ENCODE measurements at places on chromosomes 4 and X.

- no peak for DNase-seq
Observed at GRCh38 chr4:150123087-150123486, 44.8 kb downstream of the DCLK2 start.

DNA sequence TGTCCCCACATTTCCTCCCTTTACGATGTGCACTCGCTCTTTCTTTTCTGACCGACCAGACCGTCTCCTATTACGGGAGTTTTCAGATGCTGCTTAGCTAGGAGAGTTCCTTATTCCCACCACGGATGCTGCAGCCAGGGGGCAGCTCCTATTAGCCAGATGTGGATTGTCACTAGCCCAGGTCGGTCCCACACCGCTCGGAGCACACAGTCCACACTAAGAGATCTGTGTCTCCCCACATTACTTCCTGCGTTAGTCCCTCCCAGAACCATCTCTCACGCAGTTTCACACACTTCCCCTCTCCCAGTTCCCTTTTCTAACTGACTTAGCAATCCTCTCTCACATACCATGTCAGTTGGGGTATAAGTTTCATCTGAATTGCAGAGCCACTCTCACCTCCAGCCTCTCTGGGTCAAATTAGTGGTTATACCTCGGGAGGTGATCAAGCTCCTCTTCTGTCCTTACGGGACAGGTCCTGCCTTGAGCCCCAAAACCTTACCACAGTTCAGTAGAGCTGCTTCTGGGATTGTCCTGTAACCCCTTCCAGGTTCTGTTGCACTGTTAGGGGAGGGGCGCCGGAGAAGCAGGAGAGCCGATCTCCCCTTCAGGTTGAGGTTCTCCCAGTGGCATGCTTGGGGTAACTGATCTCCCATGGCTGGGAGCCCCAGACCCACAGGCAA is 28.2 kb downstream of the SULT1E1 start:
- DNase-seq = no peak

DNA sequence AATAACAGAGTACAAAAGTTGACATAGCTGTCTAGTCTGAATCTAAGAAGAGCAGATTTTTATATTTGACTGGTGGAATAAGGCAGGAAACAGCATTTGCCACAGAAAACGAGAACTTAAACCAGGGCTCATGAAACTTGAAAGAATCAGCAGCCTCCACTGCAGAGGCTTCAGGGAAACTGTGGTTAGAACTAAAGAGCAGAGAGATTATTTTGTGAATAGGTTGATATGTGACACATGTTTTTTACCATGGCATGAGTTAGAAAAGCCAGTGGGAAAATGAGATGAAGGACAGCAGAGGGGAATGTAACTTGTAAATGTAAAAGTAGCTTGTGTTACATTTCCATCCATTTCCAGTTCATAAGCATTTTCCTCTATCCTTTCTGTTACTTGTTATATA is 63.7 kb upstream of the CAMK2D start:
- DNase-seq = no peak

DNA sequence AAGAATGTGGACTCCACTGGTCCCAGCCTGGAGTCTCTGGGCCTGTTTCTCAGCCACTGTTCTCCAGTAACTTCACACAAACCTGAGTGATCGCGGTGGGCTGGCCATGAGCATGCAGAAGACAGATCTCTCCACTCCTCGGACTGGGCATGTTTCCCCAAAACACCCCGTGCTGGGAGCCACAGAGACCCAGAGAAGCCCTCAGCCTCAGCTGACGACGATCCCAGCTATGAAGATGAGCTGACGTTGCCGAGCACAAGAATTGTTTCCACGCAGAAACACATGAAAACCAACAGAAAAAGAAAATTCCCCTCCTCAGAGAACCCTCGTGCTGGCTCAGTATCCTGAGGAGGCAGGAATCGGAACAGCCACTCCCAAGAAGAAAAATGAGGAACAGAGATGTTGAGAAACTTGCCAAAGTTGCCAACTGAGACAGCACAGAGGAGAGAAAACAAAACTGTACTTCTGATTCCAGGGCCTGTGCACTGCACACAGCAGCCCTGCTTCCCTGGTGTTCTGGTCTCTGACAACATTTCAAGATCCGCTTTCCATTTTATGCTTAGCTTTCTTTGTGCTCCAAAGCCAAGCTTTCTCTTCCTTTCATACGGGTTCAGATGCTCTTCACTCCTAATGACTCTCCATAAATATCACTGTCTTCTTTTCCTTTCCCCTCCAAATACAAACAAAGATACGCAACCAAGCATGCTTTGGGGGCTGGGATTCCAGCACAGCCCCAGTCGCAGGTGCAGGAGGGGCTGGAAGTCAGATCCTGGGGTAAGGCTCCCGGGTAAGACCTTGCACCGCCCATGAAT is 81.4 kb downstream of the IRF2 start:
- DNase-seq = no peak

- peak; percentile 83 for DNase-seq
Observed at GRCh38 chr4:53507671-53508286, 83.5 kb downstream of the LNX1 start.

DNA sequence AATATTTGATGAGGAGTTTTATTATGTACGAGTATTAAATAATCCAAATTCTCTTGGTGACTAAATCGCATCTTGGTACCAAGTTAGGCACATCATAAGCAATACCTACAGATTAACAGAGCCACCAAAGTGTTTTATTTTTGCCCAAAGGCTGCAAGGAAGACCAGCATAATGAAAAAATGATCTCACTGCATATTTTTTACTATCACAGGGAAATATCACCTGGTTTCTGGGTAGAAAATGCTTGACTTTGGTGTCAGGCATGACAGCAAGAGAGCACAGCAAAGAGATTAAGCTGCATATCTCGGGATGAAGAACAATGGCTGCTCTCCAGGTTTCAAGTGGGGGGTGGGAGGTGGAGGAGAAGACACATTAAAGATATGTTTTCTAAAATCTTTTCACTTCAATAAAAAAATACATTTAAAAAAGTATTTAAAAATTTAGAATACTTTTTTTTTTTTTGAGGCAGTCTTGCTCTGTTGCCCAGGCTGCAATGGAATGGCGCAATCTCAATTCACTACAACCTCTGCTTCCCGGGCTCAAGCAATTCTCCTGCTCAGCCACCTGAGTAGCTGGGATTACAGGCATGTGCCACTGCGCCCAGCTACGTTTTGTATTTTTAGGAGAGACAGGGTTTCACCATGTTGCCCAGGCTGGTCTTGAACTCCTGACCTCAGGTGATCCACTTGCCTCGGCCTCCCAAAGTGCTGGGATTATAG is 86.1 kb downstream of the FRYL start:
- DNase-seq = no peak

DNA sequence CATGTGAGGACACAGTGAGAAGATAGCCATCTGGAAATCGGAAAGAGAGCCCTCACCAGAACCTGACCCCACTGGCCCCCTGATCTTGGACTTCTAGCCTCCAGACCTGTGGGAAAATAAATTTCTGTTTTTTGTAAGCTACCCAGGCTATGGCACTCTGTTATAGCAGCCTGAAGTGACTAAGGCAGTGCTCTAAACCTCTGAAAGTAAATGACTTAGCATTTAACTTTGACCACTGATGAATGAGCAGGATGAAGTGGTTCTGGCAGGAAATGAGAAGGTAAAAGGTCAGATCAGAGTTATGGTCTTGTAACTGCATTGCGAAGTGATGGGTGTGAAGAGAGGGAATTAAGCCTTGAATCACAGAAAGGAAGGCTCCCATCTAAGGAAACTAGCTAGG is 17.0 kb downstream of the GPAT3 start:
- DNase-seq = no peak

DNA sequence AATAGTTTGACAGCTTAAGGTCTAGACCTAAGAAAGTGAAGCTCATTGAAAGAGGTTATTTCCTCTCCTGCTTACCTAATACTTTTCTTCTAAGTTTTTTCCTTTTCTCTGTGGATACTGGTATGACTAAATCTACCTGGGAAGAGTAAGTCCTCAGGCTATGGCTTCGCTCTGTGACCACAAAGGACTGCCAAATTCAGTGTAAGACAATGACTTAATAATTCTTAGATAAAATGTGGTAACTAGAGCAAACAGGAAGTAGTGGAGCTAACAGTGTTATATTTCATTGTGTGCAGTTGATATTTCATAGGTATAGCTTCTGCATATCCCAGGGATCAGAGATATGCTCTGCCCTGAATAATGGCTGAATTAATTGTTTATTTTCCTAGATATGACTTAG is 418.9 kb downstream of the CCSER1 start:
- no peak for DNase-seq

DNA sequence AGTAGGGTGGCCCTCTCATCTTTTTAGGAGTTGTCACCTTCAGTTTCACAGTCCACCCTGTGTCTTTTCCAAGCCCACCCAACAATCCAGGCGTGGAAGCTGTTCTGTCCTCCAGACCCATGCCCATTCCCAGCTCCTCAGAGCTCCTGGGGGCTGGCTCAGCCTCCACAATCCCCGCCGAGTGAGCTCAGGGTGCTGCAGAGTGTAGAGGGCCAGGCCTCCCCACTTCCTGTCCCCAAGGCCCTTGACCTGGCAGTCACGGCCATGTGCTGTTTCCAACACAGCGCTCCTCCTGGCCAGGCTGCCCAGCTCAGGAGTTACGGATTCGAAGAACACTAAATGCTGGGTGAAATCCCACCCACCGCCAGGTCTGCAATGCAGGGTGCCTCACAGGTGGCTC is 31.8 kb downstream of the PDHA1 start:
- no peak for DNase-seq

- peak; percentile 61 for DNase-seq
Observed at GRCh38 chr4:121698236-121698671, 1.5 kb upstream of the ANXA5 start.

GRCh38 chr4:169315530-169316343 is 45.0 kb upstream of the SH3RF1 start:
- DNase-seq = no peak

- no peak for DNase-seq
Observed at GRCh38 chr4:136505020-136505419, 1027.3 kb downstream of the PCDH18 start.

- DNase-seq = no peak
Observed at GRCh38 chr4:38738940-38739803, 43.6 kb downstream of the TLR10 start.

- no peak for DNase-seq
Observed at GRCh38 chr4:80265571-80266252, 752 bp upstream of the FGF5 start.

GRCh38 chr4:165331823-165332222 is 4.4 kb downstream of the MSMO1 start:
- DNase-seq = no peak

DNA sequence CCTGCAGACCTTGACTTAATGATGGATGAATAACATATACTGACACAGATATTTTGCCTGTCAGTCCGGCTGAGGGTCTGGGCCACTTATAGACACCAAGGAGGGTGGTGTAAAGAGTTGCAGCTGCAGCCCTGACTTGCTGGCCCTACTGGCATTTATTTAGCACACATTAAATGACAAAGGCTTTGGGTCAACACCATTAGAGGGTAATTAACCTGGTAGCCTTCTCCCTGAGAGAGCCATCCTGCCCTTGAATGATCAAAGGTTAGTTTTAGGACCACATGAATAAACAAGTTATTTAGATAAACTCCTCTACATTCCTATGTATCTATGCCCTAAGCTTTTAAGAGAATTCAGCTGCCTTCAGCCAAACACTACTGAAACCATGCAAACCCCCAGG is 110.8 kb upstream of the DGKK start:
- DNase-seq = no peak

DNA sequence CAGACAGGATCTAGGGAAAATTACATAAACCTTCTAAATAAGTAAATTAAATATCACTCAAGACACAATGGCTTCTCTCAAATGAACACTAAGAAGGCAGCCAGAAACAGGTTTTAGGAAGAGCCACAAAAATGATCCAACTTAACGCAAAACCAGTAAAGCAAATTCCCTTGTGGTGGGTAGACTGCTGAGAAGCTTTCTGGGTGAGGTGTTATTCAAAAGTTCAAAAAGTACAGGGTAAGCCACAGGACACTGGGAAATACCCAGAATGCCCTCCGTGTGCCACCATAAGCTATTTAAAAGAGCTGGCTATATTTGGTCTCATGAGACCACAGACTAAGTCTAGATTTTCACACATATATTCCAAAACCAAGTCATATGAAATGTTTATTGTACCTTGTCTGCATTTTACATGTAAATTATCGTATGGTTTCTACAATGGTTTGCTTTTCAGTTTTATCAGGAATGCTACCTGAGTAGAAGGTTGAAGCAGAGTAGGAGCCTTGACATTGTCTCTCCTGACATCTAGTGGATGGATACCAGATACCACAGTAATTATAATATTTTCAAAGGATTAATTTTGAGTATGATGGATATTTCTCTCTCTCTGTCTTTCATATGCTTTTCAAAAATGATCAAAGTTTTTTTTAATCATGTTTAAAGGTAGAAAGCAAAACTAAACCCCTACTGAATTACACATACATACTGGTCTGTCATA is 109.3 kb upstream of the KLHL13 start:
- no peak for DNase-seq

- no peak for DNase-seq
Observed at GRCh38 chr4:171067422-171067821, 745.8 kb upstream of the GALNTL6 start.

DNA sequence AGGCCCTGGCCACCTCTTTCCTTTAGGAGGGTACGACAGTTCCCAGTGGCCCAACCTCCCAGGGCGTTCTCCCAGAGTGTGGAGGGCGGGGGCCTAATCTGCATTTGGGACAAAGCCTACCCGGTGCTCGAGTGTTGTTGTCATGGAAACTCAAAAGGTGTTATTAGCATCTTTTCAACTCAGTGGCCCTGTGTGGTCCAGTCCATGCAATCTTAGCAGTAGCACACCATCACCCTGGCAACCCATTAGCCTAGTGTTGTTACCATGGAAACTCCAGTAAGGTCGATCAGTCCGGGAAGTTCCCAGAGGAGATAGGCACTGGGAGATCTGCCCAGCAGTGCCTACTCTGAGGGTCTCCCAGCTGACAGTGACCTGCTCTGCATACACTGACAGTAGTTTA is 20.2 kb downstream of the APLN start:
- DNase-seq = no peak

DNA sequence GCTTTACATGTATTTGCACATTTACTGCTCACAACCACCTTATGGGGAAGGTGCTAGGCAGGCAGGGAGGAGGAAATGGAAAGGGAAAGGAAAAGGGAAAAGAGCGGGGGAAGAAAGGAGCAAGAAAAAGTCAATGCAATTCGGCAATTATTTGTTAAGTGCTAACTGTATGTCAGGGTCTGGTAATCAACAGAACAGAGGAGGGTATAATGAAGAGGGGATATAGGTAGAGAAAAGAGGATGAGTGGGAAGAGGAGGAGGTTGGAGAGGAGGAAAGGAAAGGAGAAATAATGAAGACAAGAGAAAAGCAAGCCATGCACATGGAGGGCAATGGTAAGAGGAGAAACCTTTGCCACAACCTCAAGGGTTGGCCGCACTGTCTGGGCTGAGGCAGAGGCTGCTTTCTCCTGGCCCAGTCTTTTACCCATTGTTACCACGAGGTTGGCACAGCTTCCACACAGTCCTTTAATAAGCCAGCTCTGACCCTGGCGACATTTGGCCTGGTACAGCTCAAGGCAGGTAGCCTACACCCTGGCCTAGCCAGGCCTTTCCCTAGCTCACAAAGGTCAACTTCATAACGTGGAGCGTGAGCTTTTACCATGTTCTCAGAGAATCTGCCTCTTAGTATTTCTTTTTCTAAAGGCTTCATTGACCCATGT is 836 bp downstream of the BTK start:
- no peak for DNase-seq

- DNase-seq = no peak
Observed at GRCh38 chrX:72041871-72042851, 89.6 kb downstream of the RTL5 start.

- peak; percentile 39 for DNase-seq
Observed at GRCh38 chrX:48890934-48891401, 6.6 kb downstream of the TIMM17B start.

- DNase-seq = no peak
Observed at GRCh38 chr4:118326585-118326984, 26.2 kb downstream of the PRSS12 start.

GRCh38 chr4:32472918-32473317 is 1752.7 kb downstream of the PCDH7 start:
- no peak for DNase-seq
